Spinal cord (tissue), 10 donors: ENCODE measurements at places on chromosomes 6 and 20. TPM values are rescaled to one million over a fixed set of nuclear protein-coding genes. Genes with fewer than 3 reads are reported as not detected.

The SLC22A1 gene
- 1.2 TPM for total RNA-seq

DNA sequence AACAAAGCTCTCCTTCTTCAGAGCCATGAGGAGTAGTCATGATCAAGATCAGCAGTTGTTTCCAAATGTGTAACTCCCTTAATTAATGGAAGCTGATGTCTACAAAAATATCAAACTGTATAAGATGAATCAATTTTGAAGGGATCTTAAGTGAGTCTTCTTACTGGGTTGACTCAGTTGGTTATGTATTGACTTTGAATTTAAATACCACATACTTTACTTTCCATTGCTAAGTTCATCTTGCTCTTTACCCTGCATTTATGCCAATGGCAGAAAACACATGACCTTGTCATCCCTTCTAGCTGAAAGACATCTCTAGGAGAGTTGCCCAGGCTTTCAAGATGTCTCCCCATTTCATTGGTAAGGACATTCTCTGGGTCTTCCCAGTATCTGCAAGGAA, 123.2 kb upstream of the STMND1 start:
- H3K27me3 ChIP-seq = no peaks in the 10 kb centered on the region
- no peaks in the 10 kb centered on the region for H3K36me3 ChIP-seq
- H3K4me3 ChIP-seq = no peak overlapping the region

The C6orf58 gene
- total RNA-seq = 0.17 TPM

DNA sequence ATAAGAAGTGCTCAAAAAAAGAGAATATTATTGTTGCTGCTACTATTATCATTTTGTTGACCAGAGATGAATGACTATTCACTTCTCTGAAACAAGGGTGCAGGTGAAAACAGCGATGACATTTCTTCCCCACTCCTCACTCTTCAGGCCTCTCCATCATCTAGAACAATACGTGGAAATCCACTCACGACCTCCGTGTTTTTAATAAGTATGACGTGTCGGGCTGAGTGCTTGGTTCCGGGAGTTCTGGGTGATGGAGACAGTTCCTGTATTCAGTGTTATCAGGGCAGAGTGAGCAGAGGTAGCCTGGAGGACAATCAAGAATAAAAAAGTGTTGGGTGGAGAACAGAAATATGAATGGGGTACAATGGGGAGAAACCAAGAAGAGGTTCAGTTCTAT, 130.0 kb upstream of the ZNF217 start:
- no peak overlapping the region for H3K27ac ChIP-seq
- no peaks in the 10 kb centered on the region for H3K4me1 ChIP-seq

DNA sequence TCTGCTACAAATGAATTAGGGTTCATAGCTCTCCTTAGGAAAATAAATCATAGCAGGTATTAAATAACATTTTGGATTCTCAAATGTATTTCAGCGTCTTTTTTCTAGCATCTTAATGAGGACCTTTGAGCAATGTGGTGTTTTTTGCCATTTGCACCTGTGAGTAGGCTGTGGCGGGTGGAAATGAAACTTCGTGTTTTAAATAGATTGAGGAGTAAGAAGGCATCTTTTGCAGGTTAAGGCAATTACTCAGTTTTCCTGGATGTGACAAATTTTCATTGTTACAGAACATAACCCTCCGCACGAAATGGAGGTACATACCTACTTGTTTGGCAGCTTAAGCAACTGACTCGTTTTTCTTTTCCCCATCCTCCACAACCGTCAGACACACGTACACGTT, 708.9 kb upstream of the NRSN1 start:
- no peak overlapping the region for H3K27ac ChIP-seq
- H3K4me1 ChIP-seq = no peaks in the 10 kb centered on the region
- no peaks in the 10 kb centered on the region for H3K36me3 ChIP-seq
- H3K4me3 ChIP-seq = no peak overlapping the region
- no peaks in the 10 kb centered on the region for H3K27me3 ChIP-seq

DNA sequence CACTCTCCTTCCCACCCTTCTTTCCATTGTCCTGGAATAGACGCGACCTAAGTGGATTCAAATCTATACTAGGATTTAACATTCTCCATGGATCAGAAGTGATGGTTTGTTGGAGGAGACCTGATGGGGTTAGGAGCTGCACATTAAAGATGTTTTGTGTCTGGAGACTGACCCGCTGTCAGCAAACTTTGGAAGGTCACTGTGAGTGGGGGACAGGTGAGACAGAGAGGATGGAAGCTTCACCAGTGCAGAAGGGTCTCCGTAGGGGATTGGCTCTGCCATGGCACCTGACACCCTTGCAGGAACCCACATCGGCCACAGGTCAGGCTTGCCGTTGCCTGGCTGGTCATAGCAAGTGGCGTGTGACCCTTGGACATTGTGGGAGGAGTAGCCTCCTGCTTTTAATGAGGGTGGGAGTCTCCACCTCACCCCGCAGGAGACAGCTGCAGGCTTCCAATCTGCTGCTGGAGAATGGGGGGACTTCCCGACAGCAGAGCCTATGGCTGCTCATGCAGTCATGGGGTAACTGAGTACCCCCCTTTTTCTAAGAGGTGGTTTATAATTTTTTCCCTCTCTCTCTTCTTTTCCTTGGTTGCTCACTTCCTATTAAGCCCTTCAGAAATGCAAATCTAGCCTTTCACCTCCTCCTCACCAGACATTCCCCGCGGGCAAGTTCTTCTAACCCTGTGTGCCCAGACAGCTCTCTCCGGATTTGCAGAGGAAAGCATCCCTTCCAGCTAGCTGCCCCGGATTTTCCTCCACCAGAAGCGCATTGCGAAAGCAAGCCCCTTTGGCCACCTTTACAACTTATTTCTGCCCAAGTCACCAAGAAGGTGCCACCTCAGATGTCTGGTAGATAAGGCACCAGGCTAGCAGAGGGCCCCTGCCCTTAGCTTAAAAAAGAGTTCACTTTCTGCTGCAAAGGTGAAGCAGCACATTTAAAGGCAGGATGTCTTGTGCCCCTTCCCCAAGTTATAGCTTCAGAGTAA, 53.5 kb downstream of the DACT2 start:
- no peak for DNase-seq
- H3K4me3 ChIP-seq = no peak overlapping the region
- H3K27ac ChIP-seq = no peak overlapping the region
- no peaks in the 10 kb centered on the region for H3K36me3 ChIP-seq
